SK-MEL-5 (cell line): ENCODE measurements at places on chromosomes 13 and 19. TPM values are rescaled to one million over a fixed set of nuclear protein-coding genes. Genes with fewer than 3 reads are reported as not detected.
A peak's percentile ranks its signal among the peaks of the same experiment; 100 is the strongest.

Gene TRPC4
- total RNA-seq = not detected in 2 replicates

DNA sequence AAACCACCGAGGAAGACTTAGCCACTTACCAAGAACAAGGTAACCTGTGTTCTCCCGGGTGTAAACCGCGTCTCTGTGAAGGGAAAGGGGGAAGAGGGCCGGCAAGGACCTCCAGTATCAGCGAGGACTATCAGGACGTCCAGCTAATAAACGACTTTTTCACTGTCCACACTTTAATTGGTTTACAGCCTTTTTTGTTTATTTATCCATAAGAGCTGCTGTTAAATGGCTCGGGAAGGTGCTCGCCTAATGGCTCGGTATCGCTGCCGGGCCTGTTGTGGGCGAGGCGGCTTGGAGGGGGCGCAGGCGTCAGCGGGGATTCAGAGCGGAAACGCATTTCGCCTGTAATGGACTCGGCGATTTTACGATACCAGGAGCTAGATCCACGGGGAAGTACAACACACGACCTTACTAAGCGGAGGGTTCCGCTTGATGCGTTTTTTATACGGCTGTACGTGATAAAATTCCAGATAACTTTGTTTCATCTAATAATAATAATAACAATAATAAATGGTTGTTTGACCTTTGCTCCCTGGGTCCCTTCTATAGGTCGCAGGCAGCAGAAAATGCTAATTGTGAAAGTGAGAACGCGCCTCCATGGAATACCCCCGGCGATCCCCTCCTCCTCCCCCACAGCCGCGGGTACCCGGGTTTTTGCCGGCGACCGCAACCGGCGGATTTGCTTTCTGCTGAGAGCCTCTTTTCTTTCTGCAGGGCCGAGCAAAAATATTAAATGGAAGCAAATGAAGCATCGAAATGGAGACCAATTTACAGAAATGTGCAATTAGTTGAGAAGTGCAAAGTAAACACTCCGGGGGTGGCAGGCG lies 2.5 kb upstream of the PDX1 start:
- no peak for DNase-seq

Gene LRG1
- total RNA-seq = 0.05 and 0.21 TPM in 2 replicates

Gene FCHO1
- 0.85 and 0.92 TPM in 2 replicates for total RNA-seq

DNA sequence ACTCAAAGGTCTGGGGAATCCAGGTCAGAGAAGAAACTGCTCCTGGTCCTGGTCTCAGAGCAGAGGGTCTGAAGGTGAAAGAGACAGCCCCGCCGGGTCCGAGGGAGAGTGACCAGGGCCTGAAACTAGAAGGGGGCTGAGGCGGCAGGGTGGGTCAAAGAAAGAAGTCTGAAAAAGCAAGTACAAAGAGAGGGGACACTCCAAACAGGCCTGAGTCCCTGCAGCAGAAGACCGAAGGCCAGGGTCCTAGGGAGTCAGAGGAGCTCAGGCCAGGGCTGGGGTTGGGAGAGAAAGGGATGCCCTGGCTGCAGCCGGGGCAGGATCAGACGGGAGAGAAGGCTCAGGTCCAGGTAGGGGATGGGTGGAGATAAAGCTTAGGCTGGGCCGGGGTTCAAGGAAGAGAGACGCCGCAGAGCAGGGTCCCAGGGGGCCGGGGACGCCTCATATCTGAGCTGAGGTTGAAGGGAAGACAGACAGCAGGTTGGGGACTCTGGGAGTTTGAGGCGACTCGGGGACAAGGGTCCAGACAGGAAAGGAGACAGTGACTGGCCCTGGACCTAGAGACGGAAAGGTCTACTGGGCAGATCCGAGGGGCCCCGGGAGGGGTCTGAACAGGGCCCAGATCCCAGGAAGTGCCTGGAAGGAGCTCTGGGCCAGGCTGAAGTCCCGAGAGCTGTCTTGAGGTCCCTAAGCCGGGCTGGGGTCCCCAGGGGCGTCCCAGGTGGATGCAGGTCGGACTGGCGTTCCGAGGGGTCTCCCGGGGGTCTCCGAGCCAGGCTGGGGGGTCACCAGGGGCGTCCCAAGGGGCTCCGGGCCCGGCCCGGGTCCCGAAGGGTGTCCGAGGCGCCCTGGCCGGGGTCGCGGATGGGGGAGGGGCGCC lies 795 bp downstream of the MLLT1 start:
- no peak for DNase-seq

DNA sequence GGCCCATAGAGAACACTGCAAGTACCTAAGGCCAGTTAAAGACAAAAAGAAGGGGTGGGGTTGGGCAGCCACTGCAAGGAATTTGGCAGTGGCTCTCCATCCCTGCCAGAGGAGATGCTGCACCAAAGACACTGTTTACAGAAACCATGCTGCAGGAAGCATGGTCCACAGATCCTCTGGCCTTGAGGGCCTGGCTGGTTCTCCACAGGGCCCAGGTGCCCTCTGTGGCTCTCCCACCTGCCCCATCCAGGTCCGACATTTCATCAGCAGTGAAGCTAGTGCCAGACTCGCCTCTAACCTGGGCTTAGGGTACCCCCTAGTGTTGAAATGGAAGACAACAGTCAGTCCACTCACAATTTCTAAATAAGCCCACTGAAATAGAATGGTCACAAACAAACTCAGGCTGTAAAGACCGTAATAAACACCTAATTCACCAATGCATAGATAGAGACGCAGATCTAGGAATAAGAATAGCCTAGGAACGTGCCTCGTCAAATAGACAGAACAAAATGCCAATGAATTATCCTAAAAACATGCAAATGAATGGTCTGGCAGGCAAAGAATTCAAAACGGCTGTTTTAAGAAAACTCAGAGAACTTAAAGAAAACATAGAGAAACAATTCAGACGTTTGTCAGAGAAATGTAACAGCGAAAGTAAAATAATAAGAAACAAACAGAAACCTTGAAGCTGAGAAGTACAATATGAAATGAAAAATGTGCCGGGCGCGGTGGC lies 23.3 kb downstream of the LYPD4 start:
- DNase-seq = peak; percentile 74

Gene FSD1
- 2.7 and 2.8 TPM in 2 replicates for total RNA-seq

- no peak for DNase-seq
These were observed 86.0 kb downstream of the GADD45B start for GRCh38 chr19:2561895-2562294.

GRCh38 chr13:26816881-26817280 lies 56.3 kb upstream of the GPR12 start:
- DNase-seq = no peak

DNA sequence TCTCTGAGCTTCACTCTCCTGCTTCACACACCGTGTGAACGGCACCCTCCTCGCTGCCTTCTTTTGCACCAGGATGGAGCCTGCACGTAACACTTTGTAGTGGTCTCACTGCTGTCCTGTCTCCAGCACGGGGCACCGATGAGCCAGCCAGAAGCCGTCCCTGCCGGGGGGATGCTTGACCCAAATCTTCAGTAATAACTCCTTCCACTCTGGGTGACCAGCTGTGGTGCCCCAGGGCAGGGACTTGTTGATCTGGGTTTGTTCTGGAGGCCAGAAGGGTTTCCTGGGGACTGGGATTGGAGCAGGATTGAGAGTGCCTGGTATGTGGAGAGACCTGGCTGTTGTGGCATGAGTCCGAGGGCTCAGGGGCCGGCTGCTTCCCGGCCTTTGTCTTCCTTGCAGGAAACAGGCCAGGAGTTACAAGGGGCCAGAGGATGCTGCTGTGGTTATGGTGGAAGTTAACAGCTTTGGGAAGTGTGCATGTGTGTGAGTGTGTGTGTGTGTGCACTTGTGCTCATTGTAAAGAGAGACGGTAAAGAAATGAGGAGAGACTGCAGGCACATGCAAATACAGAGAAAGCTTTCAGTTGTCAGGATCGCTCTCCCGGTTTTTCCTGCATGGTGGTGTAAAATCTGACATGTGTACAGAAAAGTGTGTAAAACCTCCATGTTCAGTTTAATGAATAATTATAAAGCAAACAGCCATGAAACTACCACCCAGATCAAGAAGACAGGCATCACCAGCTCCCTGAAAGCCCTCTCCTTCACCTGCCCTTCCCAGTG lies 18.9 kb downstream of the PAK4 start:
- DNase-seq = no peak

DNA sequence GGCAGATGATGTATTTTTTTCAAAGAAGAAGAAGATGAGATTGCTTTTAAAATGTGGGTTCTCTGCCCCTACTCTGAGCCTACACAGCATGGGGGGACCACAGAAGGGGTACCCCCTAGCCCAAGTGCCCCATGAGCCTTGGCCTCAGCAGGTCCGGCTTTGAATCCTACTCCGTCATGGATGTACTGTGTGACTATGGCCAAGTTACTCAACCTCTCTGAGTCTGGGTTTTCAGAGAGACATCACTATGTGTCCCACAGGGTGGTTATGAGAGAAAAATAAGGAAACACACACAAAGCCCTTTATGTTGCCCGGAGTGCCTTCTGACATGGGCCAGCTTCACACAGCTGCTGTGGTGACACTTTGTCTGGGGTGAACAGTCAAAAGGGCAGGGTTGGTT lies 92.0 kb downstream of the KCTD15 start:
- no peak for DNase-seq

DNA sequence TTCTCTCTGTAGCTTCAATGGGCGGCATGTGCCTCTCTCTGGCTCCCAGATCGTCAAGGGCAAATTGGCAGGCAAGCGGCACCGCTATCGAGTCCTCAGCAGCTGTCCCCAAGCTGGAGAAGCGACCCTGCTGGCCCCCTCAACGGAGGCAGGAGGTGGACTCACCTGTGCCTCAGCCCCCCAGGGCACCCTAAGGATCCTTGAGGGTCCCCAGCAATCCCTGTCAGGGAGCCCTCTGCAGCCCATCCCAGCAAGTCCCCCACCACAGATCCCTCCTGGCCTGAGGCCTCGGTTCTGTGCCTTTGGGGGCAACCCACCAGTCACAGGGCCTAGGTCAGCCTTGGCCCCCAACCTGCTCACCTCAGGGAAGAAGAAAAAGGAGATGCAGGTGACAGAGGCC lies 1.7 kb downstream of the POLR1G start:
- no peak for DNase-seq

- DNase-seq = no peak
These were observed 17.1 kb downstream of the TSHZ3 start for GRCh38 chr19:31332096-31332495.

- DNase-seq = no peak
These were observed 27.3 kb upstream of the MUC16 start for GRCh38 chr19:9037400-9038062.

Gene ZIK1
- total RNA-seq = 1.7 and 2.3 TPM in 2 replicates

DNA sequence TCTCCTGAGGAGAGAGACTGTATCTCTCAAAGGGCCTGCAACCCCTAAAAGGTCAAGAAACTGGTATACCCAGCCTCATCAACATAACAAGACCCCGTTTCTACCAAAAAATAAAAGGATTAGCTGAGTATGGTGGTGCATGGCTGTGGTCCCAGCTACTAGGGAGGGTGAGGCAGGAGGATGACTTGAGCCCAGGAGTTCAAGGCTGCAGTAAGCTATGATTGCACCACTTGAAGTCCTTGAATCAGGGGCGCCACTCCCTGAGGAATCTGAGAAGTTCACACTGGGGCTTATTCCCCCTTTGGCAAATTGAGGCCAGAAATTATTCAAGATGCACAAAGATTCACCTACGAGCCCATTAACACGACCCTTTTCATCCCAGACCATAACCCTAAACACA lies 83.0 kb downstream of the TSHZ3 start:
- no peak for DNase-seq

DNA sequence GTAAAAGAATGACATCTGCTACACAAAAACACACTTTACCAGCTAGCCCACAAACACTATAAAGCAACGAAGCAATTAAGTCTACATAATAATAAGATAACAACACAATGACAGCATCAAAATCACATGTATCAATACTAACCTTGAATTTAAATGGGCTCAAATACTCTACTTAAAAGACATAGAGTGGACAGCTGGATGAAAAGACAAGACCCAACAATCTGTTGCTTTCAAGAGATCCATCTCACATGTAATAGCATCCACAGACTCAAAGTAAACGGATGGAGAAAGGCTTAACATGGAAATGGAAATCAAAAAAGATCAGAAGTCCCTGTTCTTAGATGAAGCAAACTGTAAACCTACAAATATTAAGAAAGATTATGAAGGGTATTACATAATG lies 2175.9 kb downstream of the PCDH9 start:
- DNase-seq = no peak

DNA sequence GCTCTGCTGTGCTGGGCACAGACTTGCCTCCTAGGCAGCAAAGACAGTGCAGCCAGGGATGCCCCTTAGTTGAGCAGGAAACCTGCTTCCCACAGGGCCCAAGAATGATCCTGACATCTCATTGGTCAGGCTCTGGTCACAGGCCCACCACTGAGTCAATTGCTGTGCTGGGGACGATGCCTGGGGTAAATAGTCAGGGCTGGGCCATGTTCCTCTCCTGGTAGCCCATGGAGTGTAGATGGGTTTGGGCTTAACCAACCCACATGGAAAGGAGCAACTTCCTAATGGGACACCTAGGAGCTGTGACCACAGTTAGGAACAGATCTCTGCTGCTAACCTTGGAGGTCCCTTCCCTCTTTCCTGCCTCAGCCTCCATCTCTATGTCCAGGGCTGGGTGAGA lies 212.5 kb upstream of the ZNF536 start:
- no peak for DNase-seq

Gene RUBCNL
- 12.4 and 17.7 TPM in 2 replicates for total RNA-seq

Gene BCAM
- 1.1 and 2.1 TPM in 2 replicates for total RNA-seq

- no peak for DNase-seq
These were observed 34.1 kb downstream of the PSG5 start for GRCh38 chr19:43152214-43152613.

DNA sequence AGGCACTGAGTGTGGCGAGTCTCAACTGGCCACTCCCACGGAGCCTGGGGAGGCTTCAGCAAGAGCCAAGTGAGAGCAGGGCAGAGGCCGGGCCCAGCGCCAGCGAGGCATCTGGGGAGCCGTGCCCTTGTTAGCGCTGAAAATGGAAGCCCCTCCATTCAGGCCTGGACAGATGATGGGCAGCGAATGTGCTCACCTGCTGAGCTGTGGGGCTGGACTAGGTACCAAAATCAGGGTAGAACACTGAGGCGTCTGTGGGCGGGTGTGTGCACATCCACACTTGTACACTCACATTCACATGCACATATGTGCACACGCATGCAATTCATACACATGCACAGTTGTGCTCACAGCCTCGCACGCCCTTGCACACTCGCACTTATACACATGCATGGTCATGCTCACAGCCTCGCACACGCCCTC lies 20.7 kb downstream of the NAXD start:
- no peak for DNase-seq

Gene RETN
- not detected in 2 replicates for total RNA-seq

Gene MAP2K7
- 5.7 and 6.4 TPM in 2 replicates for total RNA-seq

GRCh38 chr19:10761443-10762250 lies 43.8 kb downstream of the DNM2 start:
- no peak for DNase-seq

DNA sequence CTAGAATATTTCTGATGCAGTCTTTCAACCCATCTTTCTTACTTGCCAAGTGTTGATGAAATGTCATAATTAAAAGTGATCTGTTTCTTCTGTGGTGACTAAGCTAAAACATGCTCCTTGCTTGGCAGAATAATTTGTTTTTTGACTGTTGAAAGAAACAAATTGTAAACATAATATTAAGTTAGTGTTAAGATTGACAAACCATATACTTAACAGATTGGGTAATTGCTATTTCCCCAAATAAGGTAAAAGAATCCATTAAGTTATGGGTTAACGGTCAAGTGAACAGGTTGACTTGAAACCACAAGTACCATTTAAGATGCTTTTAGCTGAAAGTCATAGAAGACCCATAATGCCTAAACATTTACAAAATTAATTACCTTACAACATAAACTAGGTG lies 62.9 kb downstream of the TEX26 start:
- no peak for DNase-seq

Gene KLF12
- total RNA-seq = 9.8 and 10.7 TPM in 2 replicates

GRCh38 chr19:33134571-33135041 lies 2.7 kb downstream of the WDR88 start:
- no peak for DNase-seq
